Occipital lobe (tissue), 3 donors: ENCODE measurements at places on chromosomes 4 and X.

- DNase-seq = no peak
Observed at GRCh38 chr4:54550395-54551171, 107.2 kb upstream of the KIT start.

DNA sequence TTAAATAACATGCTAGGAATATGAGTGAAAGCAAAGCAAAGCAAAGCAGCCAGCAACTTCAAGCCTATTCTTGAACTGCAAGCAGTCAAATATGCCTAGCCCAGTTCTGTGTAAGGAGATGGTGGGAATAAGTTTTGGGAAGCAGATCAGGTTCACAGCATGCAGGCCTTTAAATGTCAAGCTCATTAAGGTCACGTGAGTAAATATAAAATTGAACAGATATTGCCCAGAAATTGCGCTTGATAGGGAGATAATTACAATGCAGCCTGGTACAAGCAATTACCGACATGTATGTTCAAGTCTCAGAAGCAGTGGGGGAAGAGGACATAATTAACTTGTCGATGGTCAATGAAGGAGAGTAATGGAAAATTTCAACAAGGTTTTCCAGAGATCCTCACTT, 6.0 kb downstream of the GNPDA2 start:
- DNase-seq = no peak

- DNase-seq = no peak
Observed at GRCh38 chr4:52689096-52689495, 30.0 kb upstream of the USP46 start.

- no peak for DNase-seq
Observed at GRCh38 chr4:172980219-172980618, 188.4 kb upstream of the GALNT7 start.

DNA sequence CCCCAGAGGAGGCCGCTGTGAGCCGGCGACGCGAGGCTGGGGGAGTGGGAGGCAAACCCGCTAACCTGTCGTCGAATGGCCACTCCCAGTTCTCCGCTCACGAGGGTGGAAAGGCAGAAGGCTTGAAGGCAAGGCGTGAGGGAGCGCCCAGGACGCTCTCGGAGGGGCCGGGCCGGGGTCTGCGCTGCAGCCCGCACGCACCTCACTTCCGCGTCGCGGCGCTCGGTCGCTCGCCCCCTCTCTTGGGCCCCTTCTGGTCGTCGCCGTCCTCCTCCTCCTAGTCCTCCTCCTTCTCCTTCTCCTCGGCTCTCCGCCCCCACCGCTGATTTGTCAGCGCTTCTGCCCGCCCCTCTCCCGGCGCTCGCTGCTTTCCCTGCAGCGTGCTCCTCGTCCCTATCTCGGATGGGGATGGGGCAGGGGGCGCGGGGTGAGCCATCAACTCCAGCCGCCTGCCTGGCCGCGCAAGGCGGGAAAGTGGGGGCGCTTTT, at the start of gene SNCA:
TSS of gene SNCA (minus strand) at position 265 of the 488 bp plus-strand sequence. CDS start 1,494 bp downstream, outside the sequence.
- peak; percentile 84 for DNase-seq

DNA sequence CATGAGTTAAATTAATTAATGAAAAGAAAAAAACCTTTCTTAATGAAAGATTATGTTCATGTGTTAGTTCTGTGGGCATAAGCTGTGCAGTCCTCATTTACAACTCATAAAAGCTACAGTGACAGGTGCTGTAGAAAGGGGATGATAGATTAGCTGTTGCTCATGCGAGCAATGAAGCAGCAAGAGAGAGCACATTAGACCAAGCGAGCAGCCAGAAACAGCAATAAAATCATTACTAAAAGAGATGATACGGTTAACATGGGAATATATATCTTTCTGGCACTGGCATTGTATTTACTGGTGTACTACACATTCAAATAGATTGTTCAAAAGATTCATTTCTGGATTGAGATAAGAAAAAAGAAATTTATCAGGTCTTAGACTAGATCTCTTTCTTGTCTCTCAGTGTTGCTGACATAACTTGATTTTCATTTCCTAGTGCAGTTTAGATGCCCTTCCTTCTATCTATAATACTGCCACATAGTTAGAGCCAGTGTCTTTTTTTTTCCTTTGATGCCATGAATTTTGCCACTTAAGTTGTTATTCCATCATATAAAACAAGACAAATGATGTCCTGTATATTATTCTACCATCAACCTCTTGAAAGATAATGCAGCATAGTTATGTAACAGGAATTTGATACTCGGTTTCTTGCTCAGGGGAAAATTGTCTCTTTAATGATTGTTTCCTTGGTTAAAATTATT, 164.6 kb downstream of the BANK1 start:
- no peak for DNase-seq

DNA sequence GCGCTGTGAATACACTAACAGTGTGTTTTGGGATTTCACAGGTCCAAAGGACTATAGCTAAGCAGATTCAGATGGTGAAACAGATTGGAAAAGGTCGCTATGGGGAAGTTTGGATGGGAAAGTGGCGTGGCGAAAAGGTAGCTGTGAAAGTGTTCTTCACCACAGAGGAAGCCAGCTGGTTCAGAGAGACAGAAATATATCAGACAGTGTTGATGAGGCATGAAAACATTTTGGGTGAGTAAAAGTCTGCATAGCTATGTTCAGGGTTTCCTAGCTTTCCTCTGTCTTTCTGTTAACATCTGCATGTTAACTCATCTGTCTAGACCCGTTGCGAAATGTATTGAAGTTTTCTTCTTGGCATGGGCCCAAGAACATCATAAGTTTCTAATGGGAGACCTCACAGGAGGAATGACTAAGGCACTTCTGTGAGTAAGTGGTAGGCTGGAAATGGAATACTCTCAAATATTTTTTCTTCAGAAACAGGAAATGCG, 372.1 kb downstream of the BMPR1B start:
- no peak for DNase-seq

DNA sequence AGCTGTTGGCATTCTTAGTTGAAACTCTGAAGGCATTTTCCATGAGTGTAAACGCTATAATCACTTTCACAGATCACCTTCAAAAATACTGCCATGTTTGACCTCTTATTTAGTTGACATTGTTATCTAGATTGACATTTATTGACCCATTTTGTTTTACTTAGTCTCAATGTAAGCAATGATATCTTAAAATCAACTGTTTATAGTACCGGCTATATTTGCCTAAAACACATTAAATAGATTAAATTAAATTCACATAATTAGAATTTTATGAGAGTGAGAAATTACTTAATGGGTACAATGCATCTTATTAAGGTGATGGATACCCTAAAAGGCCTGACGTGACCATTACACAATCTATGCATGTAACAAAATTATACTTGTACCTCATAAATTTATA, 517.7 kb upstream of the FTHL17 start:
- DNase-seq = no peak

GRCh38 chrX:24169211-24169610, 19.7 kb downstream of the ZFX start:
- DNase-seq = no peak

- no peak for DNase-seq
Observed at GRCh38 chrX:132209527-132209926, 9.7 kb downstream of the RAP2C start.

GRCh38 chr4:3115637-3116270, 41.3 kb downstream of the HTT start:
- no peak for DNase-seq

- no peak for DNase-seq
Observed at GRCh38 chr4:10295301-10295700, 161.9 kb downstream of the ZNF518B start.

DNA sequence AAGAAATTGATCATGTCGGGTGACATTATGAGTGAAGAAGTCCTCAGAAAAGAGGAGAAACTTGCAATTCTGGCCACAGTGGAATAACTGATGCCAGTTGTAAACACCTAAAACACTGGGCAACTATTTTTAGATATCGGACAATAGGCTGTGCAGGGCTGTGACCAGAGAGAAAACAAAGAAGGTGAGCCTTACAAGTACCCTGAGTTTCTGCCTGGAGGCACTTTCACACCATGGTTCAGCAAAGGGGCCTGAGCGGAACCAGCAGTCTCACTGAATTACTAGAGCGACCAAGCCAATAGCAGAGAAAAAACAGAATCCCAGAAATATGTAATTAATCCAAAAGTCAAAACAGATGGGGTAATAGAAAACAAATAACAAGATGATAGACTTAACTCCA, 11.2 kb downstream of the IRAK1 start:
- DNase-seq = no peak

DNA sequence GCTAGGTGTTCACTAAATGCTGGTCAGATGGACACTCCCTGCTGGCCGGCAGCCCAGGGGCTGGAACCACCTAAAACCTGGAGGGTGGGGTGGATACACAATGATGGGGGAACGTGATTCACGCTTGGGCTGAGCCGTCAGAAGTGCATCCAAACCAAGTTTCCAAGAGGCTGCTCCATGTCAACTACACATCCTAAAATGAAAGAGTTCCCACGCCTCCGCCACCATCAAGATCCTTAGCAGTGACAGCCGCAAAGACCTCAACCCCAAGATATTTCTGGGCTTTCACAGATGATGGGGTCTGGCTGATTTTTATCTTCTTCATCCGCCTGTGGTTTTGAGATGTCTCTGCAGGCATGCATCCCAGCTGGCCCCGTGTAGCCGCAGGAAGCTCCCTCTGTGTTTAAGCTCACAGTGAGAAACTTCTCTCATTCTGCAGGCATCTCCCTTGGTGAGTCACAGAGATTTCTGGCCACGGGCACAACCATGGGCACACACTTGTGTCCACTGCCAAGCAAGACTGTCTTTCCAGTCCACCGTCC, 84.4 kb downstream of the HTRA3 start:
- no peak for DNase-seq

DNA sequence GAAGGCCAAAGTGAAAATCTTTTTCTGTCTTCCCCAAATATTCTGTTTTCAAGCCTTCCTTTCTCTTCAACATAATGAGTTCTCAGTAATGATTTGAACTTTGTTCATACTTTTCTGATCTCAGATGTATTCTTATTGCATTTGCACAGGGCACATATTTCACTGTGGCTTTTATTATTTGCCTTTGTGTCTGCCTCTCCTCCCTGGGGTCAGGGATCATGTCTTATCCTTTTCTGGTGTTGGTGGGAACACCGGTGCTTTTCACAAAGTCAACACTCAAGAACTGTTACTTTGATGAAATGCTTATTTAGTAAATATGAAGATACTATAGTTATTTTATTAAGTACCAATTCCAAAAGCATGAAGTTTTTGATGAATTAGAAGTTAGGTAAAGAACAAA, 143.8 kb downstream of the FRAS1 start:
- no peak for DNase-seq

DNA sequence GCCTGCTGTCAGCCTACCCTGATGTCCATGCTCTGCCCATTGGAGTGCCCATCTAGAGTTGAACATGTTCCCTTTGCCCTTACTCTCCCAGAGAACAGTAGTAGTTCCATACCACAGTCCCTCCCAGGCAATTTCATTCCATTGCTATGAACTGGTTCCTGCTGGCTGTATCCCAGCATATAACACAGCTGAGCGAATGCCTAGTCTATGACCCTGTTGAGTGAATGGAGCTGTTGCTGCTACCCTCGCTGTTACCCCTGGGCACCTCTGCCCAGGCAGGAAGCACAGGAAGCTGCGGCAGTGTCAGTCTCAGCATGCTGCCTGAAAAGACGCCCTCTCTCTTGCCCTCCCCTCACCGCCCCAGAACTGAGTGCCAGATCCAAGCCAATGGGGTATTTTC, 73.3 kb downstream of the SOX3 start:
- DNase-seq = no peak

GRCh38 chrX:130106071-130106470, 4.2 kb downstream of the ELF4 start:
- no peak for DNase-seq

GRCh38 chr4:137124278-137124932, 407.9 kb downstream of the PCDH18 start:
- no peak for DNase-seq

GRCh38 chr4:124940387-124940786, 227.9 kb upstream of the ANKRD50 start:
- DNase-seq = no peak

- DNase-seq = no peak
Observed at GRCh38 chrX:2500091-2500802, 529 bp downstream of the DHRSX start.

- DNase-seq = no peak
Observed at GRCh38 chr4:33746979-33747378, 2497.3 kb downstream of the ARAP2 start.

DNA sequence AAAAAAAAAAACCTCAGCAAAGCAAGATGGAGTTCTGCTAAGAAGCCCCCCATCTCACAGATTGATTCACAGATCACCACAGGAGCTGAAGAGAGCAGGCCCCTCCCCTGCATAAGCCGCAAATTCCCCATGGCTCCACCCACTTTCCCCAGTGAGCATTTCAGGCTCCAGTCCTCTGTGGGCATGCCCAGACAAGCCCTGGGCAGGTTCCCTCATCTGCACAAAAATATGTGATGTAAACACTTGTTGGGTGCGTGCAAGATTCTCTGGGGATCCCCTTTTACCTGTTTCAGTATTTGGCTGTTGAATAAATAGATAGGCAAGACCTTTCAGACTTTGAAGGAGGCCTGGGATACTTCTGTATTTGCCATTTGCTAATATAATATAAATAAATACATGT, 514.3 kb downstream of the PCDH7 start:
- DNase-seq = no peak

GRCh38 chrX:25013632-25014365, 2.0 kb downstream of the ARX start:
- DNase-seq = no peak

GRCh38 chrX:133913658-133914388, 71.6 kb downstream of the GPC3 start:
- no peak for DNase-seq

DNA sequence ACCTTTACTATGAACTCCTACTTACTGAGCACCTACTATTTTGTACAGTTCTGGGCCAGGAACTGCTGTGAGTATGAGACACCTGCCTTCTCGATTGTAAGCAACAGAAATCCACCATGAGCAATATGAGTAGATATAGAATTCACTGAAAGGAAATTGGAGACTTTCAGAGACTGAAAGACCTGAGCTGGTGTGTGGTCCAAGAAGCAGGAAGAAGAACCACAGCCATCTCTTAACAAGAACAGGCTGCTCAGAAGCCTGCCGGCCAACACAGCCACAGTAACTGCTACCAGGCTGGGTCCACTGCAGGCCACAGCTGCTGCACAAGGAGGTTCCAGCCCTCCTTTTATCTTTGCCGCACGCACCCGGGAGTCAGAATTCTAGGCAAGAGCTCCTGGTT, 10.8 kb upstream of the ACSL1 start:
- DNase-seq = no peak

DNA sequence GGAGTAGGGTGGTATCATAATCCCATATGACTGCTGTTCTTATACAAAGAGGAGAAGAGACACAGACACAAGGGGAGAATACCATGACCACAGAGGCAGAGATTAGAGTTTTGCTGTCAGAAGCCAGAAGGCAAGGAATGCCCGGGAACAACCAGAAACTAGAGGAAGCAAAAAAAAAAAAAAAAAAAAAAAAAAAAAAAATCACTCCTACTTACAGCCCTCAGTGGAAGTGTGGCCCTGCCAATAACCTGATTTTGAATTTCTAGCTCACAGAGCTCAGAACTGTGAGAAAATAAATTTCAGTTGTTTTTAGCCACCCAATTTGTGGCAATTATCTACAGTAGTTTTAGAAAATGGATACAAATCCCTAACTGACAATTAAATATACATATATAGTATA, 30.4 kb upstream of the UBE2NL start:
- DNase-seq = no peak

- no peak for DNase-seq
Observed at GRCh38 chrX:25295466-25295865, 279.7 kb upstream of the ARX start.
